ENCODE measurements at places on chromosomes 3 and 15. TPM values are rescaled to one million over a fixed set of nuclear protein-coding genes. Genes with fewer than 3 reads are reported as not detected.

DNA sequence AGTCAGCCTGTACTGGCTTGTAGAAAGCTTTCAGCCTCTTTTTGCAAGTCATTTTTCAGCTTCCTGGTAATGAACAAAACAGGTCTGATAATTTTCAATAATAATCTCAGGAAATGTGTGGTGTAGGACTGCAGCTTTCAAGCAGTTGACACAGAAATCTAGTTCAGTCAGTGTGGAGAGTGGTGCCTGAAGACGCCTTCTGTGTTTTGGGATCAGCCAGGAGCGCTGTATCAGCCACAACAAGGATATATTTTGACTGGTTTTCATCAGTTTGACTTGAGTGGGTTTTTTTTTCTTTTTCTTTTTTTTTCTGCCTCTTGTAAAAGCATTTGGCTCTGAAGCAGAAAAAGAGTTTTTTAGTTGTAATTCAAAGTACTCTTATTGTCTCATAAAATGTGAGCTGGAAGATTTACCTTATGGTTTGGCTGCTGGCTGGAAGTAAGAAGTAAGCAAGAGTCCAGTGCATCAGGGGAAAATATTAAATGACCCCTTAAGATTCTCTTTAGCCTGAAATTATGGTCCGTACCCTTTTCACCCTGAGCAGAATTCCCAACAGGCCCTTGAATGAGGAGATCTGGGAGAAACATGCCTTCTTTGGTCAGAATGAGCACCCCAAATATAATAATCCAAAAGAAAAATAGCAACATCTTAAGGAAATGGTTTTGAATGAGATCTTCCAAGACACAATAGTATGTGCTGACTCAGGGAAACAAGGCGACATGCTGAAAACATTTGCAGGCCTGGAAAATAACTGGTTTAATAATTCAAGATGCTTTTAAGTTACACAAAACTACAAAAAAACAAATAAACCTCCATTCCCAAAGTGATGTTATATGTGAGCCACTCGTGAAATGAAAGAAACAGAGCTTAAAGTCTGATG, 332.7 kb upstream of the ADAMTS9 start:
- no peak for DNase-seq

DNA sequence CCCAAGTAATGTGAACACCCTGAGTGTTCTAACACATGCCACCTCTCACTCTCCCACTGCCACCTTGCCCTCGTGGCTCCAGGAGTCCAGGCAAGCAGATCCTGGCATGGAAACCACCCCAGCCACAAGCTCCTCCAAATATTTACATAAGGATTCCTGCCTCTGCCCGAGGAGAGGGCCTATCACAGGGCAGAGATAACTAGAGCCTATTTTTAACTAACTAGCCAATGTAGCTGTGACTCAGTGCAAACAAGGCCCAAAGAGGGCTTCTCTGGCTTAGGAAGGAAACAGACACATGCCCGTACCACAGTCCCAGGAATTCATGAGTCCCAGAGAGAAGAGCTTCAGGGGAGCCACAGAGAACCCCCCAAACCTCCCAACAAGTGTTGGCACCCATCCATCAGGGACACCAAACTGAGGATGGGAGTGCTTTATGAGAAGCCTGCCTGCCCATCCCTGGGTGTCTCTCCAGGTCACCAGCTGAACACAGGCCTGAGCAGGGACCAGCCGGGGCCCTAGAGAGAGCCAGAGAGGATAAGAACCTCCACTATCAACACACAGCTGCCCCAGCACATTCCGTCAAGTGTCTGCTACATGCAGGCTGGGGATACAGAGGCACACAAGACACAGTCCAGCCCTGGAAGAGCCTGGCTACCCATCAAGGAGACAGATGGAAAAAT, 9.2 kb downstream of the FYCO1 start:
- peak; percentile 67 for DNase-seq

DNA sequence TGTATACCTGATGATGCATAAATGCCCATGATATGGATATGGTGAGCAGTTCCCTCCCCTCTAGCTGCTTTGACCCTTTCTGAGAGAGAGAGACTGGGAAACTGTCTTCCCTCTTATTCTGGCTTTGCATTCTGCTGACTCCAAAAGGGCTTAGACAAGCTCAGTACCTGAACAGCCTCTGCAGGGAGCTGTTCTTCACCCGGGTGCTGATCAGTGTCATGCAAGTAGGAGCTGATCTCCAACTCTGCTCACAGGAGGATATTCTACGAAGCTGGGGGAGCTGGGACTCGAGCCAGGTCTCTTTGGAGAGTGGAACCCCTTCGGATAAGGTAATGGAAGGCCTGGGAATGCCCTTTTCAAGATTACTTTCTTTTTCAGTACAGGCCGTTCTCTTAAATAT, 237.1 kb downstream of the RYR3 start:
- peak; percentile 46 for DNase-seq

DNA sequence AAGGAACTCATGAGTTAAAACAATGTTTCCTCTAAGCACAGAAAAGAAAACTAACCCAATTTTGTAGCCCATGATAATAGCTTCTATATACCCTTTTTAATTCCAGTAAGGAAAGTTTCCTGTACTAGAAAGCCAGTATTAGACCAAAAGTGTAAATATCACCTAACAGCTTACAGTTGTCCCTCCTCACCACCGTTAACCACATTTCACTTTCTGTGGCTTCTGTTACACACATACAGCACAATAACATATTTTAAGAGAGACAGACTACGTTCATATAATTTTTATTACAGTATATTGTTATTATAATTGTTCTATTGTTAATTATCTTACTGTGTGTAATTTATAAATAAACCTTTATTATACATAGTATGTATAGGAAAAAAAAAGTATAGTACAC, 74.1 kb downstream of the ZNF280D start:
- no peak for DNase-seq

DNA sequence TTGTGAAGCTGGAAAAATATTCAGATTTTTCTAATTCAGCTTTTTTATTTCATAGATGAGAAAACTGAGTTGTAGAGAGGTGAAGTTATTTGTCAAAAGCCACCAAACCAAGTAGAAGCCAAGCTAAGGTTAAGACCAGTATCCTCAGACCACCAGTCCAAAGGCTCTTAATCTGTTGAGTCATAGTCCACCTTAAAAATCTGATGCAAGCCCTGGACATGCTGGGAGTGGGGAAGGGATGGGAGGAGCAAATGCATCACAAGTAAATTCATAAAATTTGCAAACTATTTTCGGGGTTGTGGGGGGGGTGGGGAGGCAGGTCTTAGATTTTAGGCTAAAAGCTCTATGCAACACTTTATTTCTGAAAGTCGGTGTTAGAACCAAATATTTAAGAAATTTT, 307.7 kb upstream of the SEMA6D start:
- peak; percentile 78 for DNase-seq

DNA sequence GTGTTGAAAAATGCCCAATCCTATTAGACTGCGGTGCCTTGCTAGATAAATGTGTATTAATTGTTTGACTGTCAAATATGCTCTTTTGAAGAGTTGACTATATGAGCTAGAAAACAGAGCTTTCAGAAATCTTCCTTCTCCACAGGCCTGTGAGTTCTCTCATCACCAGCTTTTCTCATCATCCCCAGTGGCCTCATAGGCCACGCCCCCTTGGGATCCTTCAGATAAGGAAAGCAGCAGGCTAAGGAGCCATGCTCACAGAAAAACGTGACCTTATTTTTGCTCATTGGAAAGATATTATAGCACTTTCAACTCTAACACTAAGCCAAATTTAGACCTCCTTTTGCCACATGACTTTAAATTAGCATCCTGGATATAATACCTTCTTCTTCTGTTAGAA, 514.4 kb upstream of the ARRDC4 start:
- no peak for DNase-seq

GRCh38 chr15:58608711-58609110, 140.8 kb downstream of the ADAM10 start:
- no peak for DNase-seq

- peak; percentile 99 for DNase-seq
These were observed 77.3 kb upstream of the MAGI1 start for GRCh38 chr3:66115858-66116654.

GRCh38 chr3:34969513-34969912, 669.8 kb upstream of the ARPP21 start:
- DNase-seq: no peak

- peak; percentile 46 for DNase-seq
These were observed 7.6 kb upstream of the EMC3 start for GRCh38 chr3:9994086-9994844.

- no peak for DNase-seq
These were observed 127.4 kb downstream of the B3GALNT1 start for GRCh38 chr3:160977773-160978172.

- no peak for DNase-seq
These were observed 94.1 kb downstream of the LPP start for GRCh38 chr3:188248036-188248561.

DNA sequence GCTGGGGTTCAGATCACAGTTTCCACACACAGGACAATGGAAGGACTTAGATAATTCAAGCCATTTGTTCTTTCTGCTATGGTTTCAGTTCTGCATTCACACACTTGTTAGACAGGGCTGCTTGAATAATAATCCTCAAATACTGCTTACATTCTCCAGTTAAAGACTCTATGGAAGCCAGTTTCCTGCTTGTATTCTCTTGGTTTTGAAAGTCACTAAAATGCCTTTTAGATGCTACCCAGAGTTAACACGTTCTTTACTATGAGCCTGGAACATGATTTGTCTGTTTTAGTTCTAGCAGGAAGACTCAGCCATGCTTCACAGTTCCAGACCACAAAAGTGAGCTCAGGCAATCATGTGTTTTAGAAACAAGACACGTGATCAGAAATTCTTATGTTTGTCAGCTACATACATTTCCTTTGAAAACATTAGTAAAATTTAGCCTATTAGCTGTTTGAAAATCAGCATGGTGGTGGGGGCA, 152.4 kb downstream of the LEKR1 start:
- no peak for DNase-seq

DNA sequence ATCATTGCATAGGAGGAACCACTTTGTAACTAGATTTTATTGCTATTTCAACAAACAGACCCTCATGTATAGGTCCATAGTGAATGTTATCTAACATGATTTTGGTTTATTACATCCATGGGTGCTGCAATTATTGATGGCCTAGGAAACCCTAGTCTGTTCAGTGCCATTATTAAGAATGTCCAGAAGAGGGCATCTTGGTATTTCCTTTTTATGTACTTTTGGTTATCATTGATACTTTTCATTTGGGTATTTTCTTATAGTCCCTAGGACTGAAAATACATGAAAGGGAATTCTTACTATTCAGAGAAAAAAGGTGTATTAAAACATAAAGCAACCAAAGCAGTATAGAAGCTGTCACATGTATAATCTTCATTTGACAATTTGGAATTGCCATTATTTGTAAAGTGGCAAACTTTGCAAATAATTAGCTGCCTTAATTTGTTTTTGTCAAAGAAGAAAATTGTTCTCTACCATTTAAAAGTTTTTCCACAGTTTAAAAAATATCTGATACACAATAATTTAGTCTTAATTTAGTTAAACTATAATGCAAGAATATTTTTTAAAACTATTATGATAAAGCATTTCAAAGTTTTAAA, 48.7 kb downstream of the CNOT10 start:
- DNase-seq: peak; percentile 70

- peak; percentile 67 for DNase-seq
These were observed 147.2 kb upstream of the WNT5A start for GRCh38 chr3:55634345-55634744.

GRCh38 chr15:68332266-68332665, 54.7 kb downstream of the FEM1B start:
- no peak for DNase-seq

DNA sequence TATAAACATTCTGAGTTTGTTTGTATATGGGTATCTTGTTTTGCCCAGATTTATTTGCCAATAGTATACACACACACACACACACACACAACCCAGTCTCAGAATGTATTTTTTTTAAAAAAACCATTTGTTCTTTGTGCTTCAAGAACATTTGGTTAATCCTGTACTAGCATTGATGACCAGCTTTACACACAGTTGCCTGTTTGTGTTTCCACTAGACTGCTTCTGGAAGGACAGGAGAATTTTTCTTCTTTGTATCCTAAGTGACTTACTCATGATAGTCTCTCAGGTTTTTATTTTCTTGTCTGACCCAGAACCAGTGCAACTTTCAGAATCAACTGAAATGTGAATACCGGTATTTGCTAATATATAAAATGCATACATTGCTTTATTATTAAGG, 40.5 kb downstream of the U2SURP start:
- no peak for DNase-seq

- DNase-seq: no peak
These were observed 4.0 kb downstream of the HDAC11 start for GRCh38 chr3:13483988-13484695.

DNA sequence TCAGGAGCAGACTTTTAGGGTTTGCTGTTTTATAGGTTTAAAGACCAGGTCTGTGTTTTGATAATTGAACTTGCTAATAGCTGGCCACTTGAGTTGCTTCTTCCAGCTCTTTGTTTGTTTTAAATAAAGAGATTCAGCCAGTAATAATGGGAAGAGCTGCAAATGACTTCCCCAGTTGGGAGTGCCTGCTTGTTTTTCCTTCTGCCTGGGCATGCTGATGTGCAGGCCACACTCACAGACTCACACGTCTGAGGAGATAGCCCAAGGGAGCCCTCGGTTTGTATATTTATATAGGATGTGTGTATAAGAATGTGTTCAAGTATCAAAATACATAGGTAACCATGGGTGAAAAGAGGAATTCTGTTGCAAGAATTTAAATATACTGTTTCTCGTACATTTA, 78.2 kb upstream of the BOC start:
- no peak for DNase-seq

GRCh38 chr3:10520072-10520471, 14.7 kb upstream of the ATP2B2 start:
- no peak for DNase-seq

DNA sequence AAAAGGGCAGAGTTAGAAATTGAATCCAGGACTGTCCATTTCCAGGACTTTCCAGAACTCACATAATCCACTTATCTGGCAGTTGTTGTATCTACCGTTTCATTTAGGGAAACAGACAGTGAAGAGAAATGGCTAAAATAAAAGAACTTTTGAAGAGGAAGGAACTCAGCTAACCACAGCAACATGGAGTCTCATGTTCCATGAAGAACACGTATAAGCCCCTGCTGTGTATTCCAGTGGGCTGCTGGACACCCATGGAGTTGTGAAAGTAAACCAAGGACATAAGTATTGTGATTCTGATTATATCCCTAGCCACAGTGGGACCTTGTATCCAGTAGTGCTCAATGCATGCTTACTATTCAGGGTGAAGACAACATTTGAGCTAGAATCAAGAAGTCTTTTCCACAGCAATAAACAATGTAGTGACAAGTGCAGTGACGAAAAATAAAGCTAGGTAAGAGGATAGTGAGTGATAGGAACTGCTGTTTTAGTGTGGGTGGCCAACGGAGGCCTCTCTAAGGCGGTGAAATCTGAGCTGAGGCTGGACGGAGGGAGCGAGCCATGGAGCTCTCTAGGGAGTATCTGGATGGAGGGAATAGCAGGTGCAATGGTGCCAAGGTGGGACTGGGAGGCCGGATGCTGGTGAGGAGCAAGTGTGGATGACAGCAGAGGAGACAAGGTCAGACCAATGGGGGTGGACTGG, 26.8 kb upstream of the TRH start:
- DNase-seq: no peak

- no peak for DNase-seq
These were observed 131.7 kb upstream of the AGBL1 start for GRCh38 chr15:85947936-85948335.

- DNase-seq: peak; percentile 67
These were observed 42.4 kb downstream of the TMEM40 start for GRCh38 chr3:12716605-12717151.

Gene FSD2
- not detected for total RNA-seq

Gene TRIM69
- 40.1 TPM for total RNA-seq

Gene SNX33
- 19.5 TPM for total RNA-seq

Gene PRTG
- total RNA-seq: 4.0 TPM

Gene FOXB1
- not detected for total RNA-seq

Data from fibroblast of lung (primary cell).